NCI-H226 (cell line): ENCODE measurements at places on chromosomes 7 and 10.

DNA sequence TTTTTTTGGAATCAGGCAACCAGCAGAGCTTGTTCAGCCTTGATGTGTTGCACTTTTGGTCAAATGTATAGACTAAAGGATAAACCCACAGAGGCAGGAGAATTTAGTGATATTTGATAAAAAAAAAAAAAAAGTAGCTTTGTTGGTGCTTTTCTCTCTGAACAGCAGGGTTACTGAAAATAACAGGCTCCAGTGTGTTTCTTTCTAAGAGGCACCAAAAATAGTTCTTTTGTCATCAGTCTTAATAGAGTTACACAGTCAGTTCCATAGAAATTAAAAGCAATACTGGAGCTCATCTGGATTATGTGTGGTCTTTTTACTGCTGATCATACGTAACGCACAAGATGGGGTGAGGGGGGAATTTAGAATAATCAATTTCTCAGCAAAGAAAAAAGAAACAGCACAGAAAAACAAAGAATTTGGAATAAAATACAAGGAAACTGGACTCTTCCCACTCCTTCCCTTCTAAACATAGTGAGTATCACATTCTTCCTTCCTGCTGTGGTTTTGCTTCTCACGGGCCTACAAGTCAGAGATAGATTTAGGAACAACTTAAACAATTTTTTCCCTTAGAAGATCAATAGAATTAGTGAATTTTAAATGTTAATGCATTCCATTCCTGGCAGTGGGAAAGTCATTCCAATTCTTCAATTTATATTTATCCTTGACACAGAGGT, 178.8 kb upstream of the AKR1E2 start:
- DNase-seq: no peak

- no peak for DNase-seq
These were observed 14.1 kb upstream of the NRBF2 start for GRCh38 chr10:63119041-63119440.

DNA sequence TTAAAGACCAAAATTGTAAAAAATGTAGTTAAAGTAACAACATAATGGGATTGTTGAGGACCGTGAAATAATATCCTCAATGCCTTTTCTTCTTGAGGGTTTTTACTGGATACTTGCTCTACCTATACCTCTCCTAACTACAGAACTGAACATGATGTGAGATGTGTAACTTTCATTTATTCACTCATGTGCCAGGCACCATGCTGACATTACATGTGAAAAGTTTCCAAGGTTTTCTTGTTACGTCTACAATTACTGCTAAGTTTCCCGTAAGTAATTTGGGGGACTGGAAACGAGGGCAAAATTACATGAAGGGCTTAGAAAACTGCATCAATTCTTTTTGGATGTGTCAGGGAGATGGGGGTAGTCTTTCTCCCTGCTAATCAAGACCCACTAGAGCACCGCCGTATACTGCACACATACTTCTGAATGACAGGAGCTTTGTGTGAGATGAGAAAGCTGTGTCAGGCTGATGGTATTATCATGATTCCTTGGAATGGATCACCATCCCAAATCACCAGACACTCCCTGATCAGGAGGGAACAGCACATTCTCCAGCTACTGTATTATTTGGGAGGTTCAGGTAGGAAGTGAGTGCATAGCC, 41.8 kb downstream of the PTPRZ1 start:
- DNase-seq: no peak

DNA sequence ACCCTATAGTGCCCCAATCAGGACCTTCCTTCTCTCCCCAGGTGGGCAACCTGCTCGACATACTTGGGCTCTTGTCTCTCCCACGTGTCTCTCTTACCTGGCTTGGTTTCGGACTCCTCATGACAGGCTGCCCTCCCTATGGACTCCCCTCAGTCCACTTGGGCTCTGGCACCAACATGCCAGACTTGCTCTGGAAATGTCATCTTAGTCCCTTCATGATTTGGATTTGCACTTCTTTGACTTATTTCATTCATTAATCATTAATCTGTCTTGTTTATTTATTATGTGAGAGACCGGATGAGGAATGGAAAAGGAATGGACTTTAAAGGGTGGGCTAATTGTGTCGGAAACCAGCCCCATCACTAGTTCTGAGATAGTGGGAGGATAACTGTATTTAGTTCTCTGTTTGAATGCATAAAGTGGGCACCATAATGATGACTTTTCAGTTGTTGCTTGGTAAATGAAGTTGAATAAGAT, 108.0 kb downstream of the SND1 start:
- no peak for DNase-seq

- no peak for DNase-seq
These were observed 189.8 kb upstream of the PITRM1 start for GRCh38 chr10:3362394-3362793.

GRCh38 chr7:64037095-64037494, 8.1 kb upstream of the ZNF727 start:
- no peak for DNase-seq

- no peak for DNase-seq
These were observed 136.0 kb downstream of the PHF14 start for GRCh38 chr7:11109659-11110058.

GRCh38 chr7:66105263-66105748, 9.3 kb upstream of the CRCP start:
- DNase-seq: no peak

DNA sequence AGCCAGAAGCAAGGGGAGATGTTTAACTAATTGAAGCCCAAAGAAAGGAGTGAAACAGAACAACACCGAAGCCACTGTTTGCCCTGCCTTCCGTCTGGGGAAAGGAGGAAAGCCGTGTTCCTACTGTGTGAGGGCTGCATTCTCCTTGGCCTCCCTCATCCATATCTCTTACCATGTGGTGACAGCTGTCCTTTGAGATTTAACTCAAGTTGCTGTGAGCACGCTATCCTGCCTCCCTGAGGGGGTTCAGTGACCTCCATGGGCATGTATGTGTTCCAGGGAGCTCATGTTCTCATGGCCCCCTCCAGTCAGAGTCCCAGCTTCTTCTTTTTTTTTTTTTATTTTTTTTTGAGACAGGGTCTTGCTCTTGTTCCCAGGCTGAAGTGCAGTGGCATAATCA, 26.2 kb upstream of the CRHR2 start:
- no peak for DNase-seq

DNA sequence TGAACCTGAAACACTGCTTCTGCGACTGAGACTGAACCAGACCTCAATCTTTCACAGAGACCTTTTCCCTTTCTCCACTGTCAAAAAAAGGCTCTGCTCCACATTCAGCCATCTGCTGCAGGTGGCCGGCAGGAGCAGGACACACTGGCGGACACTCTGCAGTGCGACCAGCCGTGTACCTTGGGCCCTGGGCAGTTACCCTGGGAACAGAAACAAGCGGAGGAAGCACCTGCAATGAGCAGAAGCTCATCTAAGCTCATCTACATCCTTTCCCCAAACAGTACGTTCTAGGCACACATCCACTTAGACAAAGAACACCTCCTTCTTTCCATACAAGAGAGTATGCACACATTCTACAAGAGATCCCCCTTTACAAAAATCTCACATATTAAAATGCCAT, 22.8 kb downstream of the VOPP1 start:
- no peak for DNase-seq
